ENCODE measurements at places on chromosomes 3 and 15.
A peak's percentile ranks its signal among the peaks of the same experiment; 100 is the strongest.

GRCh38 chr3:30847592-30847991 lies 46.9 kb downstream of the GADL1 start:
- H3K27ac ChIP-seq: no peak overlapping the region
- H3K4me1 ChIP-seq: no peaks in the 10 kb centered on the region
- H3K27me3 ChIP-seq: no peaks in the 10 kb centered on the region
- H3K36me3 ChIP-seq: no peaks in the 10 kb centered on the region
- no peak for DNase-seq

DNA sequence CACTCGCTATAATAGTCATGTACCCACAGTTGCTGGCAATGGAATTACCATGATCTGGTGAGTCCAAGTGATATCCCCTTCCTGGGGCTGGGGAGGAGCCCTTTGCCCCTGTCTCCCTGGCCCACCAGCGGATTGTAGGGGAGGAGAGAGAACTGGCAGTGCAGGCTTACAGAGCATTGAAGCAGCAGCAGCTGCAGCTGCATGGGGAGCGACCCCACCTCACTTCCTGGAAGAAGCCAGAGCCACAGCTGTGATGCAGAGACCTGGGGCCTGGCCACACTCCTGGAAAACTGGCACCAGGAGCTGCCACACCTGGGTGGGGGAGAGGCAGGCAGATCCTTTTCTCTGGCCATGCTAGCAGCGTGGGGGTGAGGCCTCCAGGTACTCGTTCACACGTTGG lies 300.1 kb upstream of the PROK2 start:
- H3K4me1 ChIP-seq: peaks cover 7% of the 10 kb centered on the region
- H3K36me3 ChIP-seq: no peaks in the 10 kb centered on the region
- peaks cover 6% of the 10 kb centered on the region for H3K27me3 ChIP-seq
- no peak overlapping the region for H3K4me3 ChIP-seq
- no peak for DNase-seq

GRCh38 chr15:32676169-32676568 lies 34.7 kb downstream of the SCG5 start:
- DNase-seq: no peak
- no peak overlapping the region for H3K27ac ChIP-seq
- no peaks in the 10 kb centered on the region for H3K27me3 ChIP-seq

DNA sequence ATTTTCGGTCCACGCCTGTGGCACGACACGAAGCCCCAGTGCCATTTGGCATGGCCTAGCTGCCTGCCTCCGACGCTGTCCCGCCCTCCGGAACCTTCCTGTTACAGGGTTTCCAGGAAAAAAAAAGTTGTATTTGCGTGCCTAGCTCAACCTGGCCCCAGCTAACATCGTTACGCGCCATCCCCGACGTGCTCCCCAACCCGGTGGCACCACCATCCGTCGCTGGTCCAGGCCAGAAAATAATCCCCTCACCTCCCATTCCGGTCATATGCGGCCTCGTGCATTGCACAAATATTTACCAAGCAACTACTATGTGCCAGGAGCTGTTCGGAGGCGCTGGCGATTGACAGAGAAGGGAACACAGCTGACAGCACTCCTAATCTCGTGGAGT lies 1.4 kb upstream of the CYP1A1 start:
- peaks cover 10% of the 10 kb centered on the region for H3K27me3 ChIP-seq
- H3K4me3 ChIP-seq: peak overlapping the region; percentile 14
- peaks cover 9% of the 10 kb centered on the region for H3K36me3 ChIP-seq

DNA sequence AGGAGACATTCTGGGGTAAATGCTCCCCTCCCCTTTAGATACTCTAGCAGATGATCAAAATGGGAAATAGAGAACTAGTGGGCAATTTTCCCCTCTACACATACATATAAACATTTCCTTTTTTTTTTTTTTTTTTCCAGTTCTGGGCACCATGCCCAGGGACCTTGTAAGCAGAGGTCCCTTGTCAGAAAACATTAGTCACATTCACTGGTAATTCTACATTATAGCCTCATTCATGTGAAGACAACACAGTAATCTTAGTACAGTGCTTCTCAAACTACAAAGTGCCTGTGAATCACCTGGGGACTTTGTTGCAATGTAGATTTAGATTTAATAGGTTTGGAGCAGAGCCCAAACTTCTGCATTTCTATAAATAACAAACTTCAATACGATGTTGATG lies 60.1 kb upstream of the ACTC1 start:
- DNase-seq: no peak
- H3K27me3 ChIP-seq: no peaks in the 10 kb centered on the region
- H3K4me1 ChIP-seq: no peaks in the 10 kb centered on the region
- no peak overlapping the region for H3K4me3 ChIP-seq
- no peak overlapping the region for H3K27ac ChIP-seq

DNA sequence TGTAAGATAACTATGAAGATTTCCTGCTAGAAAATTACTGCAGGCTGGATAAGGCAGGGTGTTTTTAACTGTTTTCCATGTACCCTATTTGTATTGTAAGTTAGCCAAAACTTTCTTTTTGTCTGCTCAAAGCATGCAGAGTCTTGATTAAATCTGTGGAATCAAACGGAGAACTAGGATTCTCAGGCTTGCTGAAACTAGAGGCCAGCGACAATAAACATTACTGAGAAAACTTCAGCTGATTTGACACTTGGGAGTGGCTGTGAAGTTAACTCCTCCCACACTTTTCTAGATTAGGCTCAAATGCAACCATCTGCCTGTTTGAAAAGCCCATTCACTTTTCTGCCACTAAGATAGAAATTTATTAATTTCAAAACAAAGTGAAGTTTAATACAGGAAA lies 153.2 kb upstream of the FRMD4B start:
- no peaks in the 10 kb centered on the region for H3K36me3 ChIP-seq
- DNase-seq: no peak
- peaks cover 22% of the 10 kb centered on the region for H3K4me1 ChIP-seq

DNA sequence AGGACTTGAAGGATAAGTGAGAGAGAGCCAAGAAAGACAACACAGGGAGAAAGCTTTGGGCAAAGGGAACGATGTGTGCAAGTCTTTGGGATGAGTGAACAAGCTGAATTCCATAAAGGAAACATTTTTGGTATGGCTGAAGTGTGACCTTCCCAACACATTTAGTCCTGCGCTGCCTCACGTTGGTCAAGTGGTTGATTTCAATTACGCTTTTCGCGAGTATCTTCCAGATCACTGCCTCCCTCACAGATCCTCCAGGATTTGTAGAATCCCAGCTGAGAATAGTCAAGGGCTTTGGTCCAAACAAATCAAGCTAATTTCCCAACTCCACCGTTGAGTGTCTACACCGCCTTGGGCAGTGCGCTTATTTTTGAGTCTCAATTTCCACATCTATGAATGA lies 338.4 kb upstream of the ADAMTS9 start:
- H3K27ac ChIP-seq: no peak overlapping the region
- no peaks in the 10 kb centered on the region for H3K27me3 ChIP-seq
- no peaks in the 10 kb centered on the region for H3K36me3 ChIP-seq

GRCh38 chr15:74549816-74550215 lies 8.8 kb downstream of the ARID3B start:
- no peak overlapping the region for H3K27ac ChIP-seq
- peaks cover 26% of the 10 kb centered on the region for H3K4me1 ChIP-seq
- no peak for DNase-seq
- H3K4me3 ChIP-seq: no peak overlapping the region
- peaks cover 39% of the 10 kb centered on the region for H3K36me3 ChIP-seq

GRCh38 chr3:20305647-20306046 lies 119.6 kb upstream of the SGO1 start:
- no peak overlapping the region for H3K4me3 ChIP-seq
- DNase-seq: no peak
- H3K27me3 ChIP-seq: peaks cover 2% of the 10 kb centered on the region
- H3K27ac ChIP-seq: no peak overlapping the region
- no peaks in the 10 kb centered on the region for H3K4me1 ChIP-seq

DNA sequence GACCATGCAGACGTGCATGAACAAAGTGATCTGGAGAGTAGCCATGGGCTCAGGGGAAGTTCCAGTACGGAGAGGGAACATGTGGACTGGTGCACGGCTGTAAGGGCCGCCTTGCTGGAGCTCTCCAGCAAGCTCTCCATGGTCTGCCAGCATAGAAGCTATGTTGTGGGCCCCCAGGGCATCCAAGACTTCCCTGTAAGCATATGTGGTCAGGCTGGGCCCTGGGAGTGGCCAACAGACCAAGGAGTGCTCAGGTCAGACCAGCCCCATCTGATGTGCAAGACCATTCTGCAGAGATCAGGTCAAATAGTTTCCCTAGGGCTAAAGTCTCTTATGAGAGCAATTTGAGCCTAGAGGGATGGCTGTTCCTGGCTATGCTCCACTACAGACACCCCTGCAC lies 110.1 kb upstream of the DAZL start:
- no peak overlapping the region for H3K27ac ChIP-seq
- no peaks in the 10 kb centered on the region for H3K4me1 ChIP-seq
- no peak overlapping the region for H3K4me3 ChIP-seq
- peaks cover under 1% of the 10 kb centered on the region for H3K27me3 ChIP-seq
- H3K36me3 ChIP-seq: no peaks in the 10 kb centered on the region

DNA sequence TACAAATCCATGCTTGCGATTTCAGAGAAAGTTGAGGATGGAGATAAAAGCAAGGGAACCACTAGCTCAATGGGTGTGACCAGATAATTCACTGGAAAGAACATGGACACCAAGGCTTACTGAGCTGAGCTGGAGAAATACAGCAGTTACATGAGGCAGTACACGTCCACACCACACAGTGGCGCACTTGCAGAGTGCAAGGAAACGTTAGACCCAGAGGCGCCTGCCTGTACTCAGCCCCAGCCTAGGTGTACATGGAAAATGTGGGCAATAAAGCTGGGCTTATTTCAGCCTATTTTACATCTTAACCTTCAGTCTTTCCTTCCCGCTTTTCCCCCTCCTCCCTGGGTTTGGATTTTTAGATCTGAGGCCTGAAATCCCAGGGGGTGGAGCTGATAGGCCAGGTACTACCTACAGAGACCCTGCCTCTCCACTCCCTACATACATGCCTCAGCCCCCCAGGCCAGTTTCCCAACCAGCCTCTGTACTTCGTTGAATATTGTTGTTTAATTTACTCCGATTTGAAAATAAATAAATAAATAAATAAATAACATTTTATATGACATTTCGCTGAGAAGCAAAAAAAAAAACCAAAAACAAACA lies 60.1 kb downstream of the PCOLCE2 start:
- no peak overlapping the region for H3K4me3 ChIP-seq
- no peak overlapping the region for H3K27ac ChIP-seq
- H3K4me1 ChIP-seq: no peaks in the 10 kb centered on the region
- peak; percentile 86 for DNase-seq
- H3K36me3 ChIP-seq: no peaks in the 10 kb centered on the region

GRCh38 chr3:187172929-187173328 lies 24.4 kb upstream of the RTP1 start:
- H3K4me3 ChIP-seq: no peak overlapping the region
- no peak overlapping the region for H3K27ac ChIP-seq

DNA sequence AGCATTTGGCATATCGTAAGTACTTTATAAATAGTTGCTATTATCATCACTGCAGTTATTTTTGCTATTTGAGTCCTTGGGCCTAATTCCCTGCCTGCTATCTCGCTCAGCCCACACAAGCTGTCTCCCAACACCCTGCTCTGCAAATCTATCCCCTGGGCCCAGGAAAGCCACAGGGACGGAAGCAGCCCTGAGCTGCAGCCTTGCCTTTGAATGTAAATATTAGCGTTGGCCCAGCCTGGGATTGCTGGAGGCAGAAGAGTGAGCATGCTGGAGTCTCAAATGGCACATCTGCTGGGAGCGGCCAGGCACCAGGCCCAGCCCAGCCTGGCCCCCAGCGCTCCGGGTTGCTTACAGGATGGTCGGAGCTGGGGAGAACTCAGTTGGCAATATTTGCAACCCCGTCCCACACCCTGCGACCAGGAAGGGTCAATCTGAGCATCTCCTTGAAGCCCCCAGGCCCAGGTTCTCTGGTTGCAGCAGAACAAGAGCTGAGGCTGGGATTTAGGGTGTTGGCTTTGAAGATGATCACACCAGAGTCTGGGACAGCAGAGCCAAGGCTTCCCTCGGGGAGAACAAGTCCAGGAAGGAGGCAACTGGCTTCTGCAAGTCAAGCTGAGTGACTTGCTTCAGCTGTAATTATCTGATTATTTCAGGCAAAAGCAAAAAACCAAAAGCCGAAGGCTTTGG lies 529.6 kb downstream of the SHQ1 start:
- no peak overlapping the region for H3K4me3 ChIP-seq
- H3K27me3 ChIP-seq: peaks cover 8% of the 10 kb centered on the region
- DNase-seq: no peak
- H3K36me3 ChIP-seq: no peaks in the 10 kb centered on the region
- no peak overlapping the region for H3K27ac ChIP-seq

DNA sequence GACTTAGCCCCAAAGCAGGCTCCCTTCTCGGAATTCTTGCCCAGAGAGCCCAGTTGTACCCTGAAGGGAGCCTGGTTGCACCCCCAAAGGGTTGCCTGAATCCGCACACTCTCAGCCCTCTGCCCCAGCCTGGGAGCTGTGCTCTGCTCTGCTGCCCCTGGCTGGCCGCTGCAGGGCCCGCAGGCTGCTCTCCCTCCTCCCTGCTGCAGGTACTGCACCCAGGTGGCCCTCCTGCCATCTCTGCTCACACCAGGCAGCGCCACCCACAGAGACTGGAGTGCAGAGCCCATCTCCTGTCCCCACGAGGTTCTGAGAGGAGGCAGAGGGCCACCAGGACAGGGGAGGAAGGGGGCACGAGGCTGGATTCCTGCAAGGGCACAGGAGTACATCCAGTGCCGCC lies 134.2 kb upstream of the NSMCE3 start:
- no peaks in the 10 kb centered on the region for H3K36me3 ChIP-seq
- H3K4me1 ChIP-seq: no peaks in the 10 kb centered on the region
- no peak overlapping the region for H3K27ac ChIP-seq

DNA sequence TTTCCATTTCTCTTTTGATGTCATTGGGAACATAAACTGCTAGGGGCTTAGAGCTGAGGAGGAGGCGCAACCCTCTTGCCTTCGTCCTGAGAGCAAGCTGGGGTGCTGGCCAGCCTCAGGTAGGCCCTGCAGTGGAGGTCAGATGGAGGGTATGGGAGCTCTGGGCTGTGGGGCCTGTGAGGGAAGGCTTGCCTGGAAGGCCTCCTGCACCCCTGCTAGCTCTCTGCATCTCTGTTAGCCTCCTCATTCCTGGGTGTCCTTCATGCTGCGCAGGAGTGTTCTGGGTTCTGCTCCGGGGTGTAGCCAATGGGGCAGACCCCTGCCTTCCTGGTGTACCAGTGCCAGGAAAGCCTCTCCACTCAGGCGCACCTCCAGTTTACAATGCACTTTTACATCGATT lies 11.8 kb downstream of the GP5 start:
- no peak overlapping the region for H3K27ac ChIP-seq
- DNase-seq: no peak
- H3K27me3 ChIP-seq: peaks cover 3% of the 10 kb centered on the region
- no peak overlapping the region for H3K4me3 ChIP-seq

- no peak for DNase-seq
- no peaks in the 10 kb centered on the region for H3K36me3 ChIP-seq
- no peak overlapping the region for H3K4me3 ChIP-seq
- H3K27ac ChIP-seq: no peak overlapping the region
- H3K27me3 ChIP-seq: peaks cover 3% of the 10 kb centered on the region
- peaks cover 8% of the 10 kb centered on the region for H3K4me1 ChIP-seq
Measured at GRCh38 chr3:149134575-149134974, 5.1 kb downstream of the HPS3 start.

GRCh38 chr3:123457841-123458240 lies 9.0 kb upstream of the ADCY5 start:
- H3K27me3 ChIP-seq: no peaks in the 10 kb centered on the region
- H3K4me1 ChIP-seq: peaks cover 9% of the 10 kb centered on the region
- peak overlapping the region; percentile 10 for H3K27ac ChIP-seq
- H3K36me3 ChIP-seq: no peaks in the 10 kb centered on the region
- H3K4me3 ChIP-seq: no peak overlapping the region
- DNase-seq: no peak

GRCh38 chr3:77889616-77890015 lies 849.7 kb downstream of the ROBO2 start:
- no peaks in the 10 kb centered on the region for H3K27me3 ChIP-seq
- H3K4me3 ChIP-seq: no peak overlapping the region
- H3K36me3 ChIP-seq: no peaks in the 10 kb centered on the region
- no peak overlapping the region for H3K27ac ChIP-seq
